ENCODE measurements at places on chromosomes 6 and 20. TPM values are rescaled to one million over a fixed set of nuclear protein-coding genes. Genes with fewer than 3 reads are reported as not detected.

Gene DEFB132
- not detected for total RNA-seq

Gene TINAG
- not detected for total RNA-seq

Gene MUCL3
- total RNA-seq: not detected

Gene PRICKLE4
- total RNA-seq: not detected

Gene ARMC12
- total RNA-seq: 0.89 TPM

Gene ECT2L
- total RNA-seq: not detected

Gene LPA
- total RNA-seq: not detected

Gene ACTL10
- total RNA-seq: 2.6 TPM

Gene LY6G5B
- 31.0 TPM for total RNA-seq

Gene C2
- 1.4 TPM for total RNA-seq

Gene BMP2
- 0.25 TPM for total RNA-seq

Gene ADGRF5
- not detected for total RNA-seq

Gene EEF1A2
- 1.4 TPM for total RNA-seq

Gene CRIP3
- total RNA-seq: 0.34 TPM

Gene DSN1
- total RNA-seq: 28.6 TPM

Gene PNISR
- 125 TPM for total RNA-seq

All from activated T-helper 2 cell treated with anti-CD3 and anti-CD28 coated beads, Interferon-gamma antibody, Interleukin-2, Interleukin-4, amounts not matched to agents 10 μg/mL and 5 μg/mL and 100 μg/mL, durations not matched to agents 14 hours and 24 hours and 36 hours (primary cell).